ENCODE measurements at places on chromosomes 12 and 14.

DNA sequence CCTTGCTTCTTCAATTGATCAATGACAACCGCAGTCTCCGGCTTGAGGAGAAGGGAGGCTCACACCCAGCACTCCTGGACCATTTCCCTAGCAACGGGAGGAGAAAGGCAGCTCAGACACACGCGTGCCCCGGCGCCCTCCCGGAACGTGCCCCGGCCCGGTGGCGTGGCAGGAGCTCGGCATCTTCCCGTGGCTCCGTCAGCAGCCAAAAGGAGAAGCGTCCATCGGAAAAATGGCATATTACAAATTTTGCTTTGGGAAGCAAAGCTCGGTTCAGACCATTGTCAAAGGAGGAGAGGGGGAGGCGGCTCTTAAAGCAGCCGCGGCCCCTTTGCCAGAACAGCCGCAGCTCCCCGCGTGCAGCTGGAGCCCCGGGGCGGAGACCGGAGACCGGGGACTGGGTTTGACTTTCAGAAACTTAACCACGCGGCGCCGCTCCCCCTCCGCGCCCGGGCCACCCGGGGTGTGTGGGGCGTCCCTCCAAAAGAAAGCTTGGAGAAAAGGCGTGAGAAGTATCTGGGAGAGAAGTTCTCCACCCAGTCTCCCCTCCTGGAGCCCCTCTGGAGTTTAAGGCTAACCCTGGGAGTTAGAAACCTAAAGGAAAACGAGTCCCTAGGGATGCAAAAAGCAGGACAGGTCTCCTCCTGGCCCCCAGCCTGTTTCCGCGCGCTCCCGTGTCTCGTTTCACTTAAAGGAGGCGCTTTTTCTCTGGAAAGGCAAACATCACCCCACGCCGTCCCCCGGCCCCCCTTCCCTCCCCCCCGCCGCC, 545 bp downstream of the PPFIA2 start:
- DNase-seq, result no peak

DNA sequence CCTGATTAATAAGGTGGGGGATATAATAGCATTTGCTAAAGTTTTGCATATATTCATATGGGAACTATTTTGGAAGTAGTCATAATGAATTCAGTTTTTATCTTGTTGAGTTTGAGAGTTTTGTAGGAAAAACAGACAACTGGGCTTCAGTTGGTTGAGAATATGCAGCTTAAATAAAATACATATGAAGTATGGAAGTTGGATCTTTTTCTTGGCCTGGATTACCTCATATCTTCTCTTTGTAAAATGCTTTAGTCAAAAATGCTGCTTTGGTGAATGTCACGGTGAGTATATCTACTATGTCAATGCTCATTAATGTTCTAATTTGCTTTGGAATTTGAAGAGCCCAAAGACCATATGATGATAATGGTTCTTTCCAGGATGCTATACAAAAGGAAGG, 552.2 kb upstream of the LMO3 start:
- DNase-seq, result no peak

GRCh38 chr14:31435276-31435675, 14.9 kb upstream of the HEATR5A start:
- DNase-seq, result no peak

DNA sequence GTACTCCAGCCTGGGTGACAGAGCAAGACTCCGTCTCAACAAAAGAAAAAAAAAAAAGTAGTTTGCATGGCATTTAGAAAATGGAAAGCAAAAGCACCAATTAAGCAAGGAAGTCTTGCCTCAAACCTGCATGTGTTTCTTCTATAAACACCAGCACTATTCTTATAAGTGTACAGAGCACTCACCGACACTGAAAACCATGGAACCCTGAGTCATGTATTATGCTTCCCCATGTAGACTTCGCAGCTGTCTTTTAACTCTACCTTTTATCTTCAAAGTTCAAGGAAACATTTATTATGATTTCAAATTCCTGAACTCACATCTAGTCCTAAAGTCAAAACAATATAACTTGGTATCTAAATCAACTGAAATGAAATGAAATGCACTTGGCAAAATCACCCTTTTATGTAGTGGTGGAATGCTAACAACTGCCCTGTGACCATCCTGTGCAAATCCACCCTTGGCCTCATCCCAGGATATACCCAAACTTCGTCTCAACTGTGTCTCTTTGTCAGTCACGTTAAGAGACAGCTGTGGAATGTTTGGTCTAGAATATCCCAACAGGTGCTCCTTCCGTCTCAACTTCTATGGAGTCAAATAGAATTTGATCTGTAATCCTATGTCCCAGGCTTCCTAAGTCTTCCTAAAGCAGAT, 4.8 kb downstream of the BCAT1 start:
- no peak for DNase-seq

- no peak for DNase-seq
These were observed 50.7 kb downstream of the FLRT2 start for GRCh38 chr14:85580536-85581140.

- DNase-seq, result no peak
These were observed 387.5 kb downstream of the EGLN3 start for GRCh38 chr14:33563191-33563900.

DNA sequence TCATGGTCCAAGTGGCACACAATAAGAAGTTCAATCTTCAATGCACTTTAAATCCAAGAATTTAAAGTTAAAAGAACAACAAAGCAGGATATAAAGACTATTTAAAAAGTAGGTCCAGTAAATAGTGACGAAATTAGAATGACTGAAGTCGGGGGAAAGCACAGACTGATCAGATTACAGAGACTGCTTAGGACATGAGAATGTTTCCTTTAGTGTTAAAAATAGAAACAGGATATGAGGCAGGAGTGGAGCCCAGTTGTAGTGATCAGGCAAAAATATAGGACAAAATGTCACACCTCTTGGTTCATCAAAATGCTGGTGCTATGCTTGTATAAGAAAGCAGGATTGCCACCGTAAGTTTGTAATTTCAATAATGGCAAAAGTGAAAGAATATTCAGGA, 52.2 kb upstream of the CD163 start:
- no peak for DNase-seq

DNA sequence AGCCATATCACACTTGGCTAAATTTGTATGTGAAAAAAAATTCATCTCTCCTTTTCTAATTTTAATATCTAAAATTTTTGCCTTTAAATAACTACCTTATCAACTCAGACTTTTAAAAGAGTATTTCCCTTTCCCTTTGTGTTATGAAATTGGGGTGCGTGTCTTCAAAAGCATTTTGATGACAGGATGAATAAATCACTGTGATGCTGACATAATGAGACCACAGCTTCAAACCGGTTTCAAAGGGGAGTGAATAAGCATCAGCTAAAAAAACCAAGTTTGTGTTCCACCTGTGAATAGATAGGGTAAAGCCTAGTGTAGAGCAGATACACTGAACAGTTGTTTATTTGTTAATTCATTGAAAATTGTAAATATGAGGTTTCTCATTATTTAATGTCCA, 85.0 kb downstream of the LGR5 start:
- DNase-seq, result no peak

DNA sequence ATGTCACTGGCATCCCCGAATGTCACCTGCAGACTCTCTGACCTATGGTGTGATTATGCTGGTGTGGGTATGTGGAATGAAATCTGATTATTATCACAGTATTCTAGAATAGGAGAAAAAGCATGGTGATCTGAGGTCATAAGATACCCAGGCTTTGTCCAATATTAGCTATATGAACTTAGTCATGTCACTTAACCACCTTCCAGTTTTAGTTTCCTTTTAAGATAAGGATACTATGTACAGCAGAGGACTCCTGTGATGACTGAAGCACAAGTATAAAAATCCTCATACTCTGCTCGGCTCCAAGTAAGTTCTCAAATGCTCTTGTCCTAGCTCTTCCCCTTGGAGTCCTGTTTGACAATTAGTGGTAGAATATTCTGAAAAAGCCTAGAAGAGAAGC, 2.8 kb downstream of the GNS start:
- DNase-seq, result no peak

DNA sequence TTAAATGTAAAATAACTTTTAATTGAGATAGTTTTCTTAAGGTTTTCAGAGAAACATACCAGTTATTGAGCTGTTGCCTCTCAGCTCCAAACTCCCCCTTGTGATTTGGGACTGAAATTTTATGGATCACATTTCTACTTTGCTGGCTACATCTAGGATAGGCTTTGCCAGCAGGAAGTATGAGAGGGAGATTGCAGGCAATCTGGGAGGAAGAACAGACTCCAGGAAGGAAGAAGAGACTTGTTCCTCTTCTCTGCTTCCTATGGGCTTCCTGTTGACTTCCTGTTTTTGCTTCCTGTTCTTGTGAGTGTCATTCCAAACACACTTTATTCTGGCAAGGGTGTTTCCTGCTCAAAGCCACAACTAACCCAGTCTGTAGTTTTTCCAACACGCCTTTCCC, 312.9 kb downstream of the ITPR2 start:
- no peak for DNase-seq

- no peak for DNase-seq
These were observed 14.4 kb upstream of the SIVA1 start for GRCh38 chr14:104738375-104739019.

DNA sequence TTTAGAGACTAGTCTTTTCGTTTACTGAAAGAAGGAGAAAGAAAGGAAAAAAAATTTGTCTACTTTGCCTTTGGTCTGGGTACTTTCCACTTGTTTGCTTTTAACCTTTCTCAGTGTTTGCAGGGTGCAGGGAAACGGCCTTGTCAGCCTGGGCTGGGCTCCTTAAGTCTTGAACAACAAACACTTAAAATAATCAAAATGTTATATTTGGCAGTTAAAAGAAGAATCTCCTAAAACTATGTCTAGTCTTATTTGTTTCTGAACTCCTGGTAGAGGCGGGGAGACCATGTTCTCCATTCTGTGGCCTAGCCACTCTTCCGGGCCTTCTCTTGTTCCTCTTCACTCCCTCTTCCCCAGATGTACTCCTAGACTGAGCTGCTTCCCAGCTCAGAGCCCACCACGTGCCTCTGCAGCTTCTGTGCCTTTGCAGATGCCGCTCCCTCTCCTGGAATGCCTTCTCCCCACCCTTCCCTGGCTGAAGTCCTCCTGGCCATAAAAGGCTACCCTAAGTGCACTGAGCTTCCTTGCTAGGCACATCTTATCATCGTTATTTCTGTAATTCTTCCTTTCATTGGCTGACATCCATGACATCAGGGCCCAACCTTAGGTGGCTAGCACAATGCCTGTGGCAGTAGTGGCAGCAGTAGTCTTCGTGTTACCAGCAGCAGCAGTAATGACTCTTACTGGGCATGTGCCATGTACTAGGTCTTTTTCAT, 432.9 kb downstream of the ZFP36L1 start:
- DNase-seq, result no peak

GRCh38 chr12:62693376-62694050, 226.9 kb downstream of the MON2 start:
- DNase-seq, result no peak

GRCh38 chr14:54535126-54535525, 25.4 kb downstream of the CGRRF1 start:
- DNase-seq, result no peak

DNA sequence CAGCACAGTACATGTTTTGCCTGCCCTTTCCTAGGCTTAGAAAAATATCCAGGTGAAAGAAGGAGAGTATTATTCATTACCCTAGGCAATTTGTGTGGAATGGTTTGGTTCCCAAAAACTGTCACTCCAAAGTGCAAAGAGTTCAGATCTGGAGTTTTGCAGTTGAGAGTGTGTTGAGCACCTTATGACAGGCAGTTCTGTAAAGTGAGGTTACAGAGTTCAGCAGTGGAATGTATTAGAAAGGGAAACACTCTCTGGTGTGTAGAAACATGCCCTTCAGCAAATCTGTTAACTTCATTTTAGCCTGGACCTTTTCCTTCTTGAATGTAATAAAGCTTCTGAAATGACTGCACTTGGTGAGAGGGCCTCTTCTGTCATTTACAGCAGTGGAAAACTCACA, 154.0 kb upstream of the SSTR1 start:
- DNase-seq, result no peak

GRCh38 chr14:75144944-75145343, 18.1 kb upstream of the NEK9 start:
- no peak for DNase-seq

Data from RWPE2 (cell line).